ENCODE measurements at places on chromosomes 2 and 18.

DNA sequence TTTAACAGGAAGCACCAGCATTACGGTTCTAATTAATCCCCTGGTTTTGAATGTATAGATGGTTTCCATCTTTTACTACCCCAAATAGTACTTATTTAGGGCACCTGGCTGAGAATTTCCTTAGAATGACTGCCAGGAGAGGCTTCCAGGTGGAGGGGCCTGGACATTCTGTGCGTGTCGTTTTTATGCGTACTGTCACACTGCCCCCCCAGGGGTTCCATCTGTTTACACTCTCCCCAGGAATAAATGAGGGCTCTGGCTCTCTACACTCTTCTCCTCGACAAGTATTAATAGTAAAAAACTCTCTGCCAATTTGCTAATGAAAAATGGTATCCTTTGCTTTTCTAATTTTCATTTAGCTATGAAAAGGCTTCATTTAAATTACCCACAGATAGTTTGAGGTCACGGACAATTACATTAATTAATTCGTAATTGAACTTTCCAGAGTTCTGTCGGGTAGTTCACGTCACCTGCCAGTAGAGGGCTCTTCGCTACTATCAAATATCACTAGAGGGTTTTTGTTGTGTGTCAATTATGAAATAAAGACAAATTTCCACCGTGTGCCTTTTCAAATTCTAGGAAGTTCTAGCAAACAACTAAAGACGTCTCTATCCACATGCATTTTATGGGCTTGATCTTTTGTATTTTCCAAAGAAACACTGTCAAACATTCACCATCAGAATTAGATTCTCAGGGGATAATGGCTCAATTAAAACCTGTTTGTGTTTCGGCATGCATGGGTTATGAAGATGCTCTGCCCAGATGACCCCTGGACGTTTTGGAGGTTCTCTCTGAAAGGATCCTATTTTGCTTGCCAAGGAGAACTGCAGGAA lies 88.8 kb upstream of the ASB18 start:
- peak; percentile 40 for DNase-seq

DNA sequence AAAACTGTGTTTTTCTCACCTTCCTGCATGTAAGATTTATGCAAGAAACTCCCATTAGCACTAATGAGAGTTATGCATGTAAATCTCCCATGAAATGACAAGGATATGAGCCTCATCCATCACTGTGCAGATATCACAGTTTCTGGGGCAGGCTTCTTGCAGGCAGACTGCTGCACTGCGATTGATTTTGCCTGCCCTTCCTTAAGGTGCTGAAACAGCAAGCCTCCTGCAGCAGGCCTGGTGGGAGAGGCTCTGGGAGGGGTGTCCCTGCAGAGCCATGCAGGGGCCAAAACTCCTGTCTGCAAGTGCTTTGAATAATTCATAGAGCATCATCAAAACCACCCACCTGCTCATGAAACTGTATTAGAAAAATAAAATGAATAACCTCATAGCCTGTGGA lies 285.9 kb downstream of the MYT1L start:
- no peak for DNase-seq

DNA sequence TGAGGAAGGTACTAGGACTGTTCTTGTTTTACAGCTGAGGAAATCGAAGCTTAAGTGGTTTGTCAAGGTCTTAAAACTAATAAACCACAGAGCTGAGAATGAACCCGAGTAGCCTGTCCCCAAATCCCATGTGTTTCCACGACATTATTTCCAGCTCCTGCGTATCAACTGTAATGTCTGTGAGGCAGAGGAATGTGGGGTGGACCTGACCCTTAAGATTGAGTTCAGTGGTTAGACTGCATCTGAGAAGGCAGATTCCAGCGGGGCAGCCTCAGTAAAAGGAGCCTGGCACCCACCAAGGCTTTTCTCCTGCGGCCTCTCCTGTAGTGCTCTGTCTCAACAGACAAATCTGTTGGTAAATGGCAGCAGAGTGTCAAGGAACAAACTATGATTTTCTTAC lies 81.9 kb upstream of the TMEM178A start:
- no peak for DNase-seq

- DNase-seq, result no peak
These were observed 176.2 kb upstream of the ZC3H15 start for GRCh38 chr2:186309901-186310300.

DNA sequence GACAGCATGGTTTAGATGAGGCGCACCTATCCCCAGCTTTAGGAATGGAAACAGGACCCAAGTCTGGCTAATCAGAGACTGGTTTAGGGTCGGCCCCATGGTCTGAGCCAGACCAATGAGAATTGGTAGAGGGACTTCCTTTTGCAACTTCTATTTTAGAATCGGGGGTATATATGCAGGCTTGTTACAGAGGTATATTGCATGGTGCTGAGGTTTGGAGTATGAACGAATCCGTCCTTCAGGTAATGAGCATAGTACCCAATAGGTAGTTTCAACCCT lies 1.5 kb upstream of the BOLA3 start:
- DNase-seq, result no peak

GRCh38 chr2:3168230-3168891 lies 209.3 kb downstream of the EIPR1 start:
- no peak for DNase-seq

DNA sequence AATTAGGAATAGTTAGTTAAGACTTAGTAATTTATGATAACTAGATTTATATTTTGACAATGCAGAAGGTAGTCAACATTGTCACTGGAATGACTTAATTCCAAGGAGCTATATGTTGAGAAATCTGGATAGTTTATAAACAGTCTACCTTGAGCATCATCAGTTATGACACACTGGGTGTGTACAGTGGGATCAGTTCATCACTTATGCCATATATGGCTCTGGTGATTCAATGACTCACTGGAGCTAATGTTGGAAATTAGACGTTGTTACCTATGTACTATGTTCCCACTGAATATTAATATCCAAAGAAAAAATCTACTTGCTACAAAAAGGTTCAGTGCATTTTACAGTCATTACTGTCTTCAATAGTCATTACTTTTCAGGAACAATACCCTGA lies 34.0 kb upstream of the ITPRID2 start:
- no peak for DNase-seq

GRCh38 chr2:69734035-69734611 lies 7.8 kb upstream of the ANXA4 start:
- DNase-seq, result no peak

- no peak for DNase-seq
These were observed 95.5 kb downstream of the CCDC102B start for GRCh38 chr18:68893354-68893753.

- DNase-seq, result no peak
These were observed 986.5 kb downstream of the TDRD15 start for GRCh38 chr2:22110244-22110651.

DNA sequence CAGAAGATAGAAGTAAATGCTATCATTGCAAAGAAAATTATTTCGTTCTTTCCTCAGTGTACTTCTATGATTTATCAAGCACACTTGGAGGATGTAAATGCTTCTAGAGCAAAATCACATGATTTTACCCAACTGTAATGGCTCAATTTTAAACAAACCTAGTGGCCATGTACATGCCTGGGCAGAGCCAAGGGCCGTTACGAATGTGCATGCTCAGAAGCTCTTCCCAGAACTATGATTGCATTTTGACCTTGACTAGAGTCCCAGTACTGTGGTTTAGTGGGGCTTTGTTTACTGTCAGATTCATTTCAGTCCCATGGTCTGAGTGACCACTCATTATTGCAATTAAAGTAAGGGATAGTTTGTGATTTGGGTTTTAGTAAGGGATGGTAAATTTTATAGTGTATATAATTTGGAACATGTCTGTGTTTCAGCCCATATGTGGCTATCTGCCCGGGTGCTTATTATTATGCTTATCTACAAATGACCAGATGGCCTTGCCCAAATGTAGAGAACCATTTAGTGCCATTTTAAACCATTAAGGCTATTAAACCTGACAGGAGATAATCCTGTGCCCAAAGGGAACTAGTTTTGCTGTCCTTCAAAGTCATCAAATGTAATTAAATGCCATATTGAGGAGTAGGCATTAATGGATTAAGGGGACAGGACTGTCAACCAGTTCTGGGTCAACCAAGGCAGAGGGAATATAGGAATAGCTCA lies 239.1 kb downstream of the ICOS start:
- DNase-seq, result no peak

DNA sequence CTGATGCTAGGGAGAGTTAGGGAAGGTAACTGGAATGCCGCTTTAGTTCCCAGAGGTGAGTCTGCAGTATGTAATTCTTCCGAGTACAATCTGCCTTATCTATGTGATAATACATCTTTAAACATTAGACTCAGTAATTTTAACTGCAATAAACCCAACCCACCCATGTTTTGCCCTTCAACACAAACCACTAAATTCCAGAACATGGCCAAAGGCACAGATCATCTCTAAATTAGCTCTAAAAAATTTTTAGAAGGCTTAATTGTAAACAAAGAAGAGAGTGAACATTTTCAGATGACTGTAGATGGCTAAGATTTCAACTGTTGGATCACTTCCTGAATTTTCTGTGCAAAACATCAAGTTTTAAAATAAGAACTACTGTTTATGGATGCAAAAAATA lies 488.7 kb upstream of the ID2 start:
- no peak for DNase-seq
